H4 (cell line): ENCODE measurements at places on chromosomes 13 and 19.

- DNase-seq, result no peak
Observed at GRCh38 chr13:70297189-70297616, 189.0 kb upstream of the KLHL1 start.

- no peak for DNase-seq
Observed at GRCh38 chr13:105403086-105403485, 1132.4 kb downstream of the EFNB2 start.

DNA sequence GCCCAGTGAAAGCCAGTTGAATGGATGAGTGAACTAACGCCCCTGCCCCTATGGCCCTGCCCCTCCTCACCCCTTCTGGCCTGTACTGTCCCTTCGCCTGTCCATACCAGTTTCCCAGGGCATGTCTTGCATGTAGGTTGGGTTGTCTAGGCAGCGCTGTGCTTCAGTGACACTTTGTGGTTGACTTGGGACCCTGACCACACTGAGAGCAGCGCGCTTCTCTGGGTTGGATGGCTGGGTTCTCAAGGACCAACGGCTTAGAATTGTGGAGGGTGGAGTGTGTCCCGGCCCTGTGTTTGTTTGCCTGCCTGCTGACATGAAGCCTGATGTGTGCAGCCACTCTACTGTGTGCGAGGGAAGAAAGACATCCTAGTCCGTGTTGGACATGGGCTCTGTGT, 15.8 kb downstream of the GATAD2A start:
- no peak for DNase-seq

- DNase-seq, result no peak
Observed at GRCh38 chr13:41802684-41803444, 158.0 kb downstream of the VWA8 start.

GRCh38 chr13:113859311-113860050, 4.4 kb downstream of the GAS6 start:
- DNase-seq, result no peak

- no peak for DNase-seq
Observed at GRCh38 chr13:25489238-25489637, 117.5 kb downstream of the ATP8A2 start.

DNA sequence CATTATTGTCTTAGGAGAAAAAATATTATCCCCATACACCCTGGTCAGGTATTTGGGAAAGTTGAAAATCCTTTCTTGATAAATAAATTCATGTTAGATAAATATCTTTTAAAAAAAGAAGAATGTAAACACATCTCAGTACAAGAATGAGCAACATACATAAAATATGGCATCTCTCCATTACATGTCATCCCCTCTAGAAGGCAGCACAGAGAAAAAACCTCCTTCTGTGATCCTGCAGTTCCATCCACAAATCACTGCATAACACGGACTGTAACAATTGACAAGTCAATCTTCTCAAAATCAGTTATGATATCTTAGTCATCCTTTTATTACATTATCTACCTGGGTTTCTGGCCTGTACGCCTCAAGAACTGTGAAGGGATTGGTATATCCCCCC, 683.9 kb upstream of the KLHL1 start:
- peak; percentile 2 for DNase-seq

DNA sequence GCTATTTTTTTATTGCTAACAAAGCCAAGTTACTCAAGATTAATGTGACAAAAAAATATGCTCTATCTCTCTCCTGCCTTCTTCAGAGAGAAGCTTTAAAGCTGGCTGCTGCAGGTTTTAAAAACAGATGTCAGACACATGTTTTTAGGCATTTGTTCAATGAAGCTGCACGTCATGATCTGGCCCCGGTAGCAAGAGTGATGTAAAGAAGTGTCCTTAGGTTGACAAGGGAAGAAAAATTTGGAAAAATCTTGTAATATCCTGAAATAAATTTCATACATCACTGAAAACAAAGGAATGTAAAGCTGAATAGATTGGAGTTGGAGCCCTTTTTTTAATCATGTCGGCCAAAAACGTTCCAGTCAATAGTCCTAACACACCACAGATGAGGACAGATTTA, 531.4 kb upstream of the NBEA start:
- DNase-seq, result no peak

- no peak for DNase-seq
Observed at GRCh38 chr13:20738616-20739015, 35.1 kb downstream of the IL17D start.

DNA sequence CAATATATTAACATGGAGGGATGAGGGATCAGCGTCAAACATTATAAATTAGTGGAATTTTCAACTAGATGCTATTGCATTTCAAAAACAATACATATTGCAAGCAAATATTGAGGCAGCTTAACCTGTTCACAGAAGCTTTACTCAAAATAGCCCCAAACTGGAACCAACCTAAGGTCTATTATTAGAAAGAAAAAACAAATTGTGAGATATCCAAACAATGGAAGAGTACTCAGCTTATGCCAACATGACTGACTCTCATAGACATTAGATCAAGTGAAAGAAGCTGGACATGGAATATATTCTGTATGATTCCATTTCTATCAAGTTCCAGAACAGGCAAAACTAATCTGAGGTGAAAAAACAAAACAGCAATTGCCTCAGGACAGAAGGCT, 27.6 kb upstream of the NEK3 start:
- DNase-seq, result no peak

- DNase-seq, result no peak
Observed at GRCh38 chr13:38900188-38900587, 90.4 kb downstream of the STOML3 start.

DNA sequence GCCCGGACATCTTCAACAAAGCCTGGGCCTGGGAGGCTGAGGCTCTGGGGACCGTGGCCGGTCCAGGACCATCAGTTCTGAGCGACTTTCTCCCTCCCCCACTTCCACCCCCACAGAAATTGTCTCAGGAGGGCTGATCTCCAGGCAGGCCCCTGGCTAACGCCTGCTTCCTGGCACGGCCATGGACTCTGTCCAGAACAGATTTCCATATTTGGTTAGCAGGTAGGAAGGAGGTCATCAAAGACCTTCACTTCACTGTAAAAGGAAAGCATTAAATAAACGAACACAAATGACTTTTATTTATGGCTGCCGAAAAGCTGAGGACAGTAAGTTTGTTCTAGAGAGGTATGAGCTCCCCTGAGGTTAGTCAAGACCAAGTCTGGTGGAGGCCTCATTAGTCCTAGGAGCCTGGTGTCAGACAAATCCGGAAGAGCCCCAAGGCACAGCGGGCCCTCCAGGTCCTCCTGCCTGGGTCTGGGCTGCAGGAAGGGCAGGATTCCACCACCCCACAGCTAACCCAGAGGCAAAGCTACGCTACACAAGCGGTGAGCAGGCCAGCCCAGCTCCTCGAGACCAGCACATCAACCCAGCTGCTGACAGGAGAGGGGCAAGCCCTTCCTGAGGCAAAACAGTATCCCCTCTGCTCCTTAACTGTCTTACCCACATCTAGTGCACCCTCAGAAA, 4.6 kb upstream of the PLPP2 start:
- no peak for DNase-seq

DNA sequence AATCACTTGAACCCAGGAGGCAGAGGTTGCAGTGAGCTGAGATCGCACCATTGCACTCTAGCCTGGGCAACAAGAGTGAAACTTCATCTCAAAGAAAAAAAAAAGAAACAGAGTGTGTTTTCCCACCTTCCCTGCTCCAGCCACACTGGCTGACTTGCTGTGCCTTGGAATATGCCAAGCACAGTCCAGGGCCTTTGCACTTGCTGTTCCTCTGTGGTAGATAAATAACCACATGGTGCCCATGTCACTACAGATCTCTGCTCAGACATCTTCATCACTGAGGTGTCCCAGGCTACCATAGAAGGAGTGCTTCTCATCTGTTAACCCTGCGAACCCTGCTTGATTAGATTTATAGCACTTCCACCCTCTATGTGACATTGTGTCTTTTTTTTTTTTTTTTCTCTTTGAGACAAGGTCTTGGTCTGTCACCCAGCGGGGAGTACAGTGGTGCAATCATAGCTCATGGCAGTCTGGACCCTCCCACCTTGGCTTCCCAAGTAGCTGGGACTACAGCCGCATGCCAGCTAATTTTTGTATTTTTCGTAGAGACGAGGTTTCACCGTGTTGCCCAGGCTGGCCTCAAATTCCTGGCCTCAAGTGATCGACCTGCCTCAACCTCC, 10.4 kb downstream of the SMARCA4 start:
- no peak for DNase-seq

- DNase-seq, result no peak
Observed at GRCh38 chr19:4115050-4115817, 8.7 kb downstream of the MAP2K2 start.

- DNase-seq, result no peak
Observed at GRCh38 chr13:32878163-32878562, 138.1 kb upstream of the KL start.

DNA sequence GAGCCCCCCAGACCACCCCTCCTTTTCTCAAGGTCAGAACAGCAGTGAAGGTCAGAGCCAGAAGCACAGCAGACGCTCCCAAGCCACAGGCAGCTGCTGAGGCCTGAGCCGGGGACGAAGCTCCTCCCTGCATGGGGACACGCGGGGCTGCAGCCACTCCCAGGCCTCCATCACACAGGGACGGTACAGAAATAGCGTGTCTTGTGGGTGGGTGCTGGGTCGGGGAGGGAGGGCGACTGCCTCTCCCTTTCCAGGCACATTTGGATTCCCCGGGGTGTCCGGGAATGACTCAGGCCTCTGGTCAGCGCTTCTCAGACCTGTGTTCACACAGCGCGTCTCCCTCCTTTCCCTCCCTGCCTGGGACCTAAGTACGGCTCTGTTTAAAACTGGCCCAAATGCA, 33.2 kb downstream of the RASA3 start:
- DNase-seq, result peak; percentile 84

GRCh38 chr19:43570174-43570791, 5.0 kb downstream of the XRCC1 start:
- no peak for DNase-seq

GRCh38 chr13:57865600-57866294, 234.2 kb downstream of the PCDH17 start:
- no peak for DNase-seq

- no peak for DNase-seq
Observed at GRCh38 chr13:40549500-40550094, 116.8 kb downstream of the FOXO1 start.

GRCh38 chr19:2547721-2548120, 71.8 kb downstream of the GADD45B start:
- no peak for DNase-seq

GRCh38 chr19:50460161-50460765, 16.0 kb upstream of the EMC10 start:
- no peak for DNase-seq
